Ureter (tissue), 1 donor: ENCODE measurements at places on chromosomes 2 and 18. TPM values are rescaled to one million over a fixed set of nuclear protein-coding genes. Genes with fewer than 3 reads are reported as not detected.

ANKRD62 gene
- not detected for total RNA-seq

RAB31 gene
- 46.0 TPM for total RNA-seq

GPR55 gene
- 0.39 TPM for total RNA-seq

GRCh38 chr2:134193006-134193405 lies 60.9 kb upstream of the MGAT5 start:
- no peak for DNase-seq

- DNase-seq: no peak
Observed at GRCh38 chr2:141927536-141927935, 203.3 kb downstream of the LRP1B start.
